Activated T-helper 1 cell treated with anti-CD3 and anti-CD28 coated beads, Interleukin-2, amount 50 U/mL, for 16 hours (primary cell): ENCODE measurements at places on chromosomes 13 and 19.

- peak; percentile 37 for DNase-seq
Observed at GRCh38 chr19:6654347-6655310, 15.3 kb downstream of the TNFSF14 start.

DNA sequence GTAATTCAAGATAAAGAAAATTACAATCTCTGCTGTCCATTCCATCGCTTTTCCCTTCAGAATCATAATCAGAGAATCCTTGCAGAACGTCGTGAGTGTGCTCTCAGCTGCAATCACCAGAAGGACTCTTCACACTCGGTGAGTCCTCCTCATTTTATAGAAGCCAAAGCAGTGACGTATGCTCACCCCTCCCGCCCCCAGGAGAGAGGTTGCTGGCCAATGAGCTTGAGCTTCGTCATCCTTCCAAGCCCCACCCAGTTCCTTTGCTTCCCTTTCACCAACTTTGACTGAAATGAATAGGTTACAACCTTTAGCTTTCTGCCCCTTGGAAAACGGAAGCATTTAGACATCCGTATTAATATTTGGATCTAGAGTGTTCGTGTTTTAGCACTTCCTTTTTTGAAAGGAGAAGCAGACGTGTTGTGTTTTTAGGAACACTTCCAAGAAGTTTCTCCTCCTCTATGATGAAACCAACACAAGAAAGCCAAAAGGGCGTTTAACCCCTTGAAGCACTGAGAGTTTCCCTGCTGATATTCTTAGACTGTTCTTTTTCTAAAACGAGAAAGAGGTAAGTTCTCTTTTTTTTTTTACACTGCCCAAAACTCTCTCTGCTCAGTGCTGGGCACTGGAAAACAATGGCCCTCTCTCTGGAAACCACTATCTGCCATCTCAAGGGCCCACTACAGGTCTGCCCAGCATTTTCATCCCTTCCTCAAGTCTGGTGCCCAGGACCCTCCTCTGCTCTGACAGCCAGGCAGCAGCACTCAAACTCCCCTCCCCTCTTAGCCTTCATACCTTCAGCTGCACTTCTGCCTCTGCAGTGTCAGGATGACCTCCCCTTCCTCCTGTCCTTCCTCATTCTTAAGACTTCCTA is 44.3 kb upstream of the CEACAM21 start:
- DNase-seq: peak; percentile 51

- no peak for DNase-seq
Observed at GRCh38 chr19:30908262-30908771, 440.9 kb downstream of the TSHZ3 start.

- DNase-seq: no peak
Observed at GRCh38 chr19:15181394-15181793, 19.4 kb downstream of the NOTCH3 start.

DNA sequence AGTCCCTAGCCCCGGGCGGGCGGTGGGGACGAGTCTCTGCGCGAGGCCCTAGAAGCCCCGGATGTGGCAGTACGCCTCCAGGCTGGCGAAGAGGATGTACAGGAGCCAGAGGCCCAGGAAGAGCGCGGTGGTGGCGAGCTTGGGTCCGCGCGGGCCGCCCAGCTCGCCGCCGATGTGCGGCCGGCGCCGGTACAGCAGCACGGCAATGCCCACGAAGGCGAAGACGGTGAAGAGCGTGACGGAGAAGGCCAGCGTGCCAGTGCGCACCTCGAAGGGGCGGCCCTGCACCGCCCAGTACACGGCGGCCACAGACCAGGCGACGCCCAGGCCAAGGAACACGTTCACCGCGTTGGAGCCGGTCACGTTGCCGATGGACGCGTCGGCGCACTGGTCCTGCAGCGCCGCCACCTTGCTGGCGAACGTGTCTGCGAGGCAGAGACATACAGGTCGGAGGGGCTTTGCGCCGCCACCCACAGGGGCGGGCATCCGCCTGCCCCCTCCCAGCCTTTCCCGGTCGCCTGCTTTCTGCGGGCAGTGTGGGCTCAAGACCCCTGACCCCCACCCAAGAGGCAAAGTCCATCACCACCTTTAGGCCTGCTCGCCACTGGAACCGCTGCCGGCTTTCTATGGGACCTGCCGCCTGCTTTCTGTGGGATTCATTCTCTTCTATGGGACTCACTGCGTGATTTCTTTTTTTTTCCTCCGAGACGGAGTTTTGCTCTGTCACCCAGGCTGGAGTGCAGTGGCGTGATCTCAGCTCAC is 10.9 kb upstream of the MEIS3 start:
- DNase-seq: no peak
